Thymus (tissue), 14 donors: ENCODE measurements at places on chromosomes 6 and 20. TPM values are rescaled to one million over a fixed set of nuclear protein-coding genes. Genes with fewer than 3 reads are reported as not detected.
A peak's percentile ranks its signal among the peaks of the same experiment; 100 is the strongest.

DNA sequence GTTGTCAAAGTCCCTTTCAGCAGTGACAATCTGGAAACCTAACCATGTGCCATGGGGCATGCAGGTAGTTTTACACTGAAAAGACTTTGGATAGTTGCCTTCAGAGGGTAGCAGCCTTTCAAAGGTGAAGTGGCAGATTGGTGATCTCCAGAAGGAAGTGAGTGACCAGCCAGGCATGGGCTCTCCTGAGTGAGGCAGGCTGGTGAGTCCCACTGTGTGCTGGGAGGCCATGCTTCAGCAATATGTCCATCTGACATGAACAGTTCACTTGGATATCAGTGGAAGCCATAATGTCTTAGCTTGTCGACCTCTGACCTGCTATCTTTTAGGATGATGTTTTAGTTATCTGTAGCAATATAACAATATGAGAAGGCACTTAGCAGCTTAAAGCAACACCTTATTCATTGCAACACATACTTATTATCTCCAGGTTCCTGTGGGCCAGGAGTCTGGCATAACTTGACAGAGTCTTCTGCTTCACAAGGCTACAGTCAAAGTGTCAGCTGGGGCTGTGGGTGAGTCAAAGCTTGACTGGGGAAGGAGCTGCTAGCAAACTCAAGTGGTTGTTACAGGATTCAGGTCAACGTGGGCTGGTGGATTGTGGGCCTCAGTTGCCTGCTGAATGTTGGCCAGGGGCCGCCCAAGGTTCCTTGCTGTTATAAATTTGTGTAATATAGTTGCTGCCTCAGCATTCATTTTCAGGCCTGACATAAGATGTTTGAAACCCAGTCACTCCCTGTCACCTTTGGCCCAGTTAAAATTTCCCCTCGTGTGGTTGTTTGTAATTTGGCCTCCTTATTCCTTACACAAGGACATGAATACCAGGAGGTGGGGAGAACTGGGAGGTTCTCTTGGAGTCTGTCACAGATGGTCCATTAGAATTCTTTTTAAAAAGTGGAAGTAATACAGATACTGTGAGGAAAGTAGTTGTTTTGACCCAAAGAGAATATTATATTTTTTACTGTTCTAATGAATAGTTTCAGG lies 100.2 kb downstream of the UST start:
- no peaks in the 10 kb centered on the region for H3K4me1 ChIP-seq
- H3K27me3 ChIP-seq, result no peaks in the 10 kb centered on the region
- no peak overlapping the region for H3K4me3 ChIP-seq
- no peaks in the 10 kb centered on the region for H3K36me3 ChIP-seq

GRCh38 chr6:98203170-98203806 lies 631.1 kb upstream of the POU3F2 start:
- no peak for DNase-seq
- no peaks in the 10 kb centered on the region for H3K36me3 ChIP-seq
- no peak overlapping the region for H3K27ac ChIP-seq
- H3K4me1 ChIP-seq, result no peaks in the 10 kb centered on the region

- no peaks in the 10 kb centered on the region for H3K4me1 ChIP-seq
- DNase-seq, result no peak
- no peak overlapping the region for H3K27ac ChIP-seq
- H3K27me3 ChIP-seq, result no peaks in the 10 kb centered on the region
- H3K4me3 ChIP-seq, result no peak overlapping the region
Observed at GRCh38 chr20:12394786-12395185, 477.1 kb downstream of the BTBD3 start.

DNA sequence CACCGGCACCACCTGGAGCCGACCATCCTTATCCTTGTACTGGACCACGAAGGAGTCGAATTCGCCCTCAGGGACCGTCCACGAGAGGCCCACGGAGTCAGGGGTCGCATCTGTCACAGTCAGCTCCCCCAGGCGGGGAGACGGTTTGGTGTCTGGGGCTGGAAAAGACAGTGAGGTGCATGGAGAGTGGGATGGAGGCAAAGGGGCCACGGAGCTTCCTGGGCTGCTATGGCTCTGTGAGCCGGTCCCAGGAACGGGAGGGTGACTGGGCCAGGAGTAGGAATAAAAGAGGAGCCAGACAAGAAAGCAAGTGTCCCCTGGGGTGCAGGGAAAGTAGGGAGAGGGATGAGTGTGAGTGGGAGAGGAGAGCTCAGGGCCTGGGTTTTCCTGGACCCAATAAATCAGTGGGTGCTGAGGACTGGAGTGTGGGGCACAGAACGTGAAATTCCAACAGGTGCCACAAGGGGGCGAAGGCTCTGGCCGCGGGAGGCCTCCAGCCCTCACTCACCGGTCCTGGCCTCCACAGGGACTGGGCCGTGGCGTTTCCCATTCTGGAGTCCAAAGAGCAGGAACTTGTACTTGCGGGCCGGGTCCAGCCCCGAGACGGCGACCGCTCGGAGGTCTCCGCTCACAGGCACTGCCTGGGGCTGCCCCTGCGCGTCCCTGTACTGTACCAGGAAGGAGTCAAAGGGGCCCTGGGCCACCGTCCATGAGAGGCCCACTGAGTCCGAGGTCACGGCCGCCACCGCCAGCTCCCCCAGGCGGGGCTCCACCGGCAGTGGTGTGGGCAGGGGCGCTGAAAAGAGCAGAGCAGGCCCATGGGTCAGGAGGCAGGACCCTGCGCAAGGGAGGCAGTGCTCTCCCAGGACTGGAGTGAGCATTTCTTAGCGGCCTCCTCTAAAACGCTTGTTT lies 9.9 kb downstream of the CYP21A2 start:
- H3K4me1 ChIP-seq, result no peaks in the 10 kb centered on the region
- peaks cover 3% of the 10 kb centered on the region for H3K27me3 ChIP-seq
- H3K4me3 ChIP-seq, result no peak overlapping the region
- peak; percentile 50 for DNase-seq

GRCh38 chr6:46059608-46060007 lies 43.9 kb upstream of the CLIC5 start:
- no peak for DNase-seq
- H3K4me1 ChIP-seq, result no peaks in the 10 kb centered on the region
- H3K4me3 ChIP-seq, result no peak overlapping the region
- no peak overlapping the region for H3K27ac ChIP-seq
- no peaks in the 10 kb centered on the region for H3K27me3 ChIP-seq

GRCh38 chr6:168194732-168195567 lies 115.9 kb upstream of the FRMD1 start:
- H3K4me1 ChIP-seq, result no peaks in the 10 kb centered on the region
- no peaks in the 10 kb centered on the region for H3K27me3 ChIP-seq
- DNase-seq, result no peak
- no peak overlapping the region for H3K27ac ChIP-seq
- no peak overlapping the region for H3K4me3 ChIP-seq

Gene MEI4
- total RNA-seq, result 0.05 TPM

Gene C2
- 9.0 TPM for total RNA-seq
